ENCODE measurements at places on chromosomes 7 and 10.

- no peak for DNase-seq
Measured at GRCh38 chr10:86073199-86073977, 293.2 kb downstream of the GRID1 start.

DNA sequence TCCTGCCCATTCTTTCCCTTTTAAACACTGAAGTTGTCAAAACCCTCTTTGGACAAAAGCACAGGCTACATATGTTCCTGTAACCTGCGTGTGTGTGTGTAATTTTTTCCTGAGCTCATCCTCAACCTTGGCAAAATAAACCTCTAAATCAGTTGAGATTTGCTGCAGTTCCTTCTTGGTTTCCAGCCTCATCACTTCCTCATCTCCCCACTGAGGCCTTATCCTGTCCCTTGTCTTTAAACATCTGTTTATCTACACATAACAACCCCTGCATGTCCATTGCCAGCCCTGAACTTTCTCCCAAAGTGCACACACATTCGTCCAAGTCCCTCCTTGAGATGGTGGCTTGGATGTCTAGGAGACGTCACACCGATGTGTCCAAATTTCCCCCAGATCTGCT, 35.5 kb downstream of the LYZL2 start:
- DNase-seq: no peak

DNA sequence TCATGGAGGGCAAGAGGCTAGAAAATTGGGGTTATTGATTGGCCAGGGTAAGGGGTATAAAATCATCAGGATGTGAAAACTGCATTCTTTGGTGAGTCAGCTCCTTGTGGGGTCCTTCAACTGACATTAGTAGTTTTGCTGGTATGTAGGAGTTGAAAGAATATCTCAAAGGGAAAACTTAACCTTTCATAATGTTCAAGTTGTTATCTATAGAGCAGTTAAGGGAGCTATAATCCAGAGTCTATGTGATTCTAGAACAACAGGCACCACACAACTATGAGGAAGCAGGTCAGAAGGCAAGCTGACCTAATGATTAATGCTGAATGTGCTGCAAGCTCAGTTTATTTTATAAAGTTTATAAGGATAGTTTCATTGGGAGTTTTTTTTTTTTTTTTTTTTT, 13.7 kb downstream of the PRPS1L1 start:
- no peak for DNase-seq

DNA sequence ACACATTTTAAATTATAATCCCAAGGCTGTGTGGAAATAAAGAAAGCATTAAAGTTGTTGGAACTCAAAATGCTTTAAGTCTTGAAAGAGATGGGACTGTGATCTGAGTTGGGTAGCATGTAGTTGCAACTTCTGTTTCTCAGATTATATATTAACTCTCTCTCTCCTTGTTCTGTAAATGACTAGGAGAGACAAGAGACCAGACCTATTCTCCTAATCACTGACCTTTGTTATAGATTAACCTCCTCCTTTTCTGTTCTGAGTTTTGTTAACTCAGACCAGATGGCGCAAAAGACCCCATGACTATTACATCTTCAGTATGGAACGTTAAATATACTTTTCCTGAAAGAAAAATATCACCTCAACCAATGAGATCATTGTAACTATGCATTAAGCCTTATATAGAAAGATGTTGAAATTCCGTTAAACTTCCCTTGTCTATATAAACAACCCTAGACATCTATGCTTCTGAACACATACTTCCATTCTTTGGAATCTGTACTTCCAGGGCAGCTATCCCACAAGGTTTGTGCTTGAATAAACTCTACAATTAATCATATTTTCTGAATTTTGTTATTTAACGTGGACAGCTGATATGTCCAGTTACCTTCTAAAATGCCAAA, 143.5 kb upstream of the TRIM24 start:
- no peak for DNase-seq

GRCh38 chr10:106267591-106267990, 896.9 kb downstream of the SORCS1 start:
- no peak for DNase-seq

GRCh38 chr10:100519311-100520051, at the start of gene SEC31B:
Gene SEC31B (minus strand): TSS chr10:100519861. CDS start chr10:100516952, 2,909 bp downstream.
- no peak for DNase-seq
